Stimulated activated naive CD8-positive, alpha-beta T cell treated with anti-CD3 and anti-CD28 coated beads, Interleukin-15, amount 100 ng/mL, for 72 hours (primary cell): ENCODE measurements at places on chromosomes 7 and 10.

DNA sequence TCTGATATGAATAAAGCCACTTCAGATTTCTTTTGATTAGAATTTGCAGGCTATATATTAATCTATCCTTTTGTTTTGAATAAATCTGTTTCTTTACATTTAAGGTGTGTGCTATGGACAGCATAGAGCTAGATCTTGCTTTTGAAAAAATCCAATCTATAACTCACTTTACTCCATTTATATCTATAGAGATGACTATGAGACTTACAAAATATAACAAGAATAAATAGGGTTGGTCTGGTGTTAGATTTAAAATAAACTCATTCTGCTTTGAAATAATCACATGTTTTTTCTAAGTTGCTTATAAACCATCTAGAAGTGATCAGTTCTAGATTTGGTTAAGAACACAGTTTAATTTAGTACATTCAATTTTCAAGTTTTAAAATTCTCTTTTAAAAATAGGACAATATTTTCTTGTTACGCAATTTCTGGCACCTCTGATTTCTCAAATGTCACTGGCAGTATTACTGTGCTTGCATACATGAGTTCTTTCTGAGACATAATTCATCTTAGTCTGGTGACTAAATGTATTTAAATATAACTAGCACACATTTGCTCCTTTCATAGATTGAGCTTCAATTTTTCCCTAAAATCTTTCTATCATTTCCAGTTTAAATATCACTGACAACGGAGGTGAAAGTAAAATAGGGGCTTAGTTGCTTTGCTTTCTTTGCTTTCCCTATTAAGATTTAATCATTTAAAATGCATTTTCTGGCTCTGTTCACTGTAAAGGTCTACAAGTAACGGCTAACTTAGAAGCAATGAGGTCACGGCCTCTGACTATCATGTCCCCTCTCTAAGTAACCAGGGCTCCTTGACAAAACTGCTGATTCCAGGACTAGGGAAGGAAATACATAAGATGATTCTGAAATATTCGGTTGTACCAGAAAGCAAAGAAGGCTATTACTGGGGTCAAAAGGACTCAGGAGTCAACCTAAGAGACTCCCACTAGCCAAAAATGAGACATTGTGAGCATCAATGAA is 89.3 kb downstream of the ICA1 start:
- no peak for DNase-seq

DNA sequence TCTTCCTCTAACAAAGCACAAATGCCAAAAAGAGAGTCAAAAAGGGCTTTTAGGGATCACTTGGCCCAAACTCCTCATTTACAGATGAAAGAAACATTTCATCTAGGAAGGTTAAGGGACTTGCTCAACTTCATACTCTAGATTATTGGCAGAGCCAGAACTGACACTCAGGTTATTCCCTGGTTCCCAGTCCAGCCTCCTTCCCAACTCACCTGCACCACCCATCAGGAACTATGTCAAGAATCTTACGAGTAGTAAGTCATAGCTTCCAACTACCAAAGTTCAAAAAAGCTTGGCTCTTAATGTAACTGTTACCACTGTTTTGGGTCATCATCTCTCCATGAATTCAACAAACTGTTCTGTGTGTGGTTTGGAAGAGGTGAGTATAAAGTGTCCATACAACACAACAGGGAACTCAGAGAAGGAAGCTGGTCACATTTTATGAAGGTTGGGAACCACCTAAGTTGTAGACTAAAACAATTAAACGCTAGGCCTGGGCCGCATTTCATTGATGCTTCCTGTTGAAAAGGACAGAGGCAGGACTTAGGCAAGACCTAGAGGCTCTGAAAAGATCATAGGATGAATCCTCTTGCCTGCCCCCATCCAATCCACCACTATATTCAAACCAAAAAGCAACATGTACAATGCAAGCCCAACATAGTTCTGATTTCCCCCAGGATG is 9.1 kb downstream of the PIK3AP1 start:
- DNase-seq: no peak

- no peak for DNase-seq
Measured at GRCh38 chr7:94882891-94883290, 24.5 kb upstream of the PPP1R9A start.

GRCh38 chr10:101018600-101019439 is 12.1 kb downstream of the PDZD7 start:
- peak; percentile 82 for DNase-seq

DNA sequence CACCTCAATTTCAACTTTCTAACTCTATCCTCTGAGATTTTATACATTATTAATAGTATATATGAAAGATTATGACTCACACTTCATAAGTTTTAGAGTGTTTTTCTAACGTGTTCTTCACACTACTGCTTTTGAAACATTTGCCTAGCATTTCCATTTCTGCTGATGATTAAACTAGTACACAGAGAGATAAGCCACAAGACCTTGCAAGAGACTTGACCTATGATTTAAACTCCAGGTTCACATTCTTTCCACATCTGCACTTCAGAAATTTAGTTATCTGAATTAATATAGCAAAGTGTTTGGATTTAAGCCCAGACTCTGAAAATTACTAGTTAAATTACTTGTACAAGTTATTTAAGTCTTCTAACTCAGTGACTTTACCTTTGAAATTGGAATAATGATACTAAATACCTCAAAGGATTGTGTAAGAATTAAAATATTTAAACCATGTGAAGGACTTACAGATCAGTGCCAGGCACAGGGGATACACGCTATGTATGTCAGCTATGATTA is 66.6 kb downstream of the PCLO start:
- no peak for DNase-seq

DNA sequence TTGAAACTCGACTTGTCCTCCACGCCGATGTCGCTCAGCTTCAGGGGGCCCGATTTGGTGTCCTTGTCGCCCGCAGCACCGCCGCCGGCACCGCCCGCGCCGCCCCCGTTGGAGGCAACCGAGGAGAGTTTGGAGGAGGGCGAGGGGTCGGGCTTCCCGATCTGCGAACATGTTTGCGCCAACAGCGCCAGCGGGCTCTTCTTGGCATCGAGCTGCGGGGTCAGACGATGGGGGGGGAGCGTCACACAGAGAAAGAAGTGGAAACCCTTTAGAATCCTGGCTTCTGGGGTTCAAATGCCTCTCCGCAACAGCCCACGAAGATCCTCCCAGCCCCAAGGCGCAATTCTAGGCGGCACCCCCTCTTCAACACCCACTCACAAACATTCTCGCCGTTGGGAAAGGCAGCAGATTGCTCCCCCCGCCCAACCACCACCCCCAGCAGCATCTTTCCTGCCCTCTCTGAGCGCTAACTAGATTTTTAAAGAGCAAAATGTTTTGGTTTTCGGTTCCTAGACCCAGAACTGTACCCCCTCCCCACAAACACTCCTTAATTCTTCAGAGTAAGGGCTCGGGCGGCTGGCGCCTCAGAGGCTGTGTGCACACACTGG is 1.3 kb downstream of the ZNF503 start:
- DNase-seq: no peak

DNA sequence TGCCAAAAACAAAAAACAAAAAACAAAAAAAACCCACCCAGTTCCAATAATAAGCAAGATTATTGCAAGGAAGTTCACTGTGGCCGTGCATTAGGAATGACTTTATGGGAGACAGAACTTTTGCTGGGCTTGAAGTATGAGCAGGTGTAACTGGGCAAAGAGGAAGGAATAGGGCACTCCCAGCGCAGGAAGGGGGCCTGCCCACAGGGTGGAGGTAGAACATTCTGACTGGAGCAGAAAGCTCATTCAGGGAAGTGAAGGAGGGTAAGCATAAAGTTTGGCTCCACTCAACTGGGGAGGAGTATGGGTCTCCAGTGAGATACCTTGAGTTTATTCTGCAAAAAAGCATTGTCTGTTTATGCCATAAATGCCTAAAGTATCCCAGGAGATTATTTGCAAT is 42.1 kb upstream of the WIPF3 start:
- no peak for DNase-seq

DNA sequence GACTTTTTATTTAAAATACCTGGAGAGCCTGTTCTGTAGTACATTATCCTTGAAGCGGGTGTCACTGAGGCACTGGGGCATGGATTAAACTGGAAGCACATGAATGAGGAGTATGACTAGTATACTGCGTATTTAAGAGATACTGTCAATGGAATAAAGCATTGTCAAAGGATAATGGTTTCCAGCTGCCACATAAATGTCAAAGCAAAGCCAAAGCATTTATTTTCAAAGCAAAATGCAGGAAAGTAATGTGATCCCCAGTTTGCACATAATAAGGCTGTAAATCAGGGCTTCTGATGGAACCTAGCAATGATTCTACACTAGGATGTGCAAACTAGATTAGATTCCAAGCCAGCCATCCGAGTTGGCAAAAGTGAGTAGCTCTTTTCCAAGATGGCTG is 240.1 kb downstream of the POU6F2 start:
- DNase-seq: no peak

GRCh38 chr7:141012044-141012685 is 2.6 kb downstream of the MRPS33 start:
- DNase-seq: peak; percentile 82

DNA sequence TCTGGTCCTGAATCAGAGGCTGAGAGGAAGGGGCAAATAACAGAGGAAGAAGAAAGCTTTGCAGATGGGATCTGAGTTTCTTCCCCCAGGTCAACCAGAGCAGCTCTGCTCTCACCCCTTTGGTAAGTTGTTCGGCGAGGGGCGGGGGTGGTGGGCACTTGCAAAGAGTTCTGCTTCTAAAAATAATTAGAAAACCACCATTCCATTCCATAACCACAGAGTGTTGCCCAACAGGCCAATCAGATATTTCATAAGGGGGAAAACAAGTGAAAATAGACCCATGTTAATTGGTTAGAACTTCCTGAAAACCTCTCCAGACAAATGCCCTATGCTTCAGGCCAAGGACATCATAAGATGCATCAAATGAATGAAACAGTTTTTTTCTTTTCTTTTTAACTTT is 43.6 kb upstream of the R3HCC1L start:
- no peak for DNase-seq

- DNase-seq: no peak
Measured at GRCh38 chr7:37320140-37320847, 128.4 kb downstream of the ELMO1 start.

- DNase-seq: no peak
Measured at GRCh38 chr7:157668221-157668883, 331.5 kb downstream of the DNAJB6 start.

DNA sequence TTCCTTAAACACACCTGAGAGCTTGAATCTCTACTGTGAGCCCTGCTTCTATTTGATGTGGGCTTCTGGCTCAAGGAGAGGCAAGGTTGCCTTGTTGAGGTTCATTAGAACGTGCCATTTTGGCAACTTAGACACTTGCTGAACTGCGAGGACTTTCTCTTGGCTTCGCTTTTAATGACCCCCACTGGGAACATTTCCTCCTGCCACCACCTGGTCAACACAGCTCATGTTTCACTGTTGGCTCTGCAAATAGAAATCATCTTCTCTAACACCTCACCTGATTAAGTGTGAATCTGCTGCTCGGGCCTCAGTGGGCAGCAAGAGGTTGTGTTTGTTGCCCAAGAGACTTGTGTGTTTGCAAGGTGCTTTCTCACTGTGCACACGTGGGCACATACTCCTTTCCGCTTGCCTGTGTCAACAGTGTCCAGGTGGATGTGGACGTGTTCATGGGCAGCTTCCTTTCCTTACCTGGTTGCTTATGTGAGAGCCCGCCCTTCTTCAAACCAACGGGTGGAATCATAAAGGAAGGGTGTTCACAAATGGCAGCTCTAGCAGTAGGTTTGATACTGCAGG is 147.0 kb downstream of the NRP1 start:
- DNase-seq: no peak

DNA sequence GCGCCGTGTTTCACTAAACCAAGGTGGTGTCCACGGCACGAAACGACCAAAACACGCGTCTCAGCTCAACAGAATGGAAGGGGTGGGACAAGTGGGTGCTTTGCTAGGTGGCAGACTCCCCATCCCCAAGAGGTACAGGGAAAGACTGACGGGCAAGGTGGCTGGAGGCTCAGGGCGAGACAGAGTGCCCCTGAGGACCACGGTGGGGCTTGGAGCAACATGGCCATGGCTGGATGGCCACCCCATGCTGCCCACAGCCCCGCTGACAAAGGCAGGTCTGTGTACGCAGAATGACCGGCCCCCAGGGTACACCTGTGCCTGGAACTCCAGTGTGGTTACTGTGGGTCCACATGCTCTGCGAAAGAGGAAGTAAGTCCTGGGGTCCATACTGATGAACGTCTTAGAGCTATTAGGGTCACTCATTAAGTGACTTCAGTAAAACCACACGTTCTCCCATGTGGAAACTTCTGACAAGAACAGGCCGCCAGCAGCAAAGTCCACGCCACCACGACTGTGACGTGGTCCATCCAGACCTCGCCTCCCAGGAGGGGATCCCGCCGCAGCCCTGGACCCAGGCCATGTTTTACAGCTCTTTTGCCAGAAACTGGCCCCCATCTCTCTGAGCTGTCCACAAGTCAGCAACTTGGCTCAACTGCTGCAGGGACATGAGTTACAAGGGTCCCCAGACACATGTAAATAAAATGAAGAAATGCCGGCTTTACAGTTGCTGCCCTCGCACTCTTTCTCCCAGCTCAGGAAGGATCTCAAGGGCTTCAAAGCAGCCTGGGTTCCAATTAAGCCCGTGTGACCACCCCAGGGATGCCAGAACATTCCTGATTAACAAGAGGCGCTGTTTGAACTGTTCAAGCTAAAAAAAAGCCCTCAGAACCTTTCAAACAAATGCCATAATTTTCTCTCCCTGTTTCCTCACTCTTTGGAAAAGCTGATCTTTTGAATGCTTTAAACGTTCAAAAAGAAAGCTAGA is 66.8 kb downstream of the MAD1L1 start:
- no peak for DNase-seq

DNA sequence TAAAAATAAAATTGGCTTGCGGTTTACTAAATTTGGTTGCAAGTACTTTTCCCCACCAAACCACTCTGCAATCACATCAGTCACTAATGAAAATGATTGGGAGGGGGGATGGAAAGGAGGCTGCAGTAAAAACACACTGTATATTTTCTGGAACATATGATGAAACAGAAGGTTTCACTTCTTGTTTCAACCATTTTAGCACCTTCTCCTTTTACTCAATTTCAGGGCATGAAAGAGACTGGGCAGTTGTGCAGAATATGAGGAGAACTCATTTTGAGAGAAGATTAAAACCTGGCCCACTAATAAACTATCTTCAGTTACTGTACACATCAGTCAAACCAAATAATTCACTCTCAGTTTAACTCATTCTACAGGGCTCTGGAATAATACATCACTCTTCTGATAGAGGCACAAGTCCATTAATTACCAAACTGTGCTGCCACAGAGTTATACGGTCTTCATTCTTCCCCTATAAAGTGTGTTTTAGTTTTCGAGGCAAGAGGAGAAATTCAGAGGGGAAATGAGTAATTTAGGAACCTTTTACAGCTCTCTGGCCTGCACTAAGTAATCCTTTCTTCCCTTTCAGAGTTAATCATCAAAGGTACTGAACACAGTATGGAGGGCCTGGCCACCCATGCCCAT is 25.5 kb downstream of the JAZF1 start:
- peak; percentile 49 for DNase-seq

GRCh38 chr10:91629715-91630549 is 2.9 kb downstream of the PPP1R3C start:
- DNase-seq: no peak
